Stimulated activated CD4-positive, alpha-beta T cell treated with anti-CD3 and anti-CD28 coated beads, Interleukin-1b, Interleukin-23, amount 100 ng/mL, for 1 hour (primary cell): ENCODE measurements at places on chromosomes 2 and 18.

DNA sequence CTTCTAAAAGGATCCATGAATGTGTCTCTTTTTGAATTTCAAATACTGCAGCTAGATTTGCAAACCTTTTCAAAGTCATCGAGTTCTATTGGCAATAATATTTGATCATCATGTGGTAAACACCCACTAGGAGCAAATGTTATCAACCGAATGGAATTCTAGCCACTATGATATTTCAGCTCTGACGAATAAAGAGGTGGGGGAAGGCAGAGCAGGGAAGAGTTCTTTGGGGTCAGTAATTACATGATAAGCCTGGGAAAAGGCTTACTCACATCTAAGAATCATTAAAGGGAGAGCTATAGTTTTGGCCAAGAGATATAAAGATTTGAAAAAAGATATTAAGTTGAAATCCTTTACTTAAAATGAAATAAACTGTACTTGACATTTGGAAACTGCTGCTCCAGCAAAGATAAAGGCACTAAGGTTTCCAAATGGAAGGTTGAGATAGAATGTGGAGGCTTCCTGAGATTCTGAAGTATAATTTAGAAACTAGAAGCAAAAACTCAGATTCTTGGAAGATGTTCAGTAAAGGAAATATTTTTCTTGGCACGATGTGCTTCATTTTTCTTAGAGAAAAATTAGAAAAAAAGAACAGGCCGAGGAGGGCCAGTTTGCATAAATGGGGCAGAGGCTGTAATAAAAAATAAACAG is 104.7 kb upstream of the ARHGAP28 start:
- no peak for DNase-seq

DNA sequence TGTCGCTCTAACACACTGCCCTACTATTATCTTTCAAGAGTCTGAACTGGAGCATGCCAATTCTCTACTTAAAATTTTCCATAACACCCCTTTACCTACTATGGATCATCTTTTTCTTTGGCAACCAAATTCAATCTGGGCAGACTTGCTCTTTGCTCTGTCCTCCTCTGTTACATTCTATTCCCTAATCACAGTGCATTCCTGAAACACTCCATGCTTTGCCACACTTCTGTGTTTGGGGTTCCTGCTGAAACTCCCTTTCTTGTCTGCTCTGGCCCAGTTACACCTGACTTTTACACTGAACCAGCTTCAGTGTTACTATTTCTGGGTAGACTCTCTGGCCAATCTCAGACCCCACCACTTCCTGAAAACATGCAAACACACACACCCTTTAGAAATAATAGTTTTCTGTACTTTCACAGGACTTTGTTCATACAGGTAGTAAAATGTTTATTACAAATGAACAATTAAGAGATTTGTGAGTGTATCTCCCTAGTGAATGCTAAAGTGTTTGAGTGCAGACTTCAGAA is 119.9 kb upstream of the DCC start:
- no peak for DNase-seq

DNA sequence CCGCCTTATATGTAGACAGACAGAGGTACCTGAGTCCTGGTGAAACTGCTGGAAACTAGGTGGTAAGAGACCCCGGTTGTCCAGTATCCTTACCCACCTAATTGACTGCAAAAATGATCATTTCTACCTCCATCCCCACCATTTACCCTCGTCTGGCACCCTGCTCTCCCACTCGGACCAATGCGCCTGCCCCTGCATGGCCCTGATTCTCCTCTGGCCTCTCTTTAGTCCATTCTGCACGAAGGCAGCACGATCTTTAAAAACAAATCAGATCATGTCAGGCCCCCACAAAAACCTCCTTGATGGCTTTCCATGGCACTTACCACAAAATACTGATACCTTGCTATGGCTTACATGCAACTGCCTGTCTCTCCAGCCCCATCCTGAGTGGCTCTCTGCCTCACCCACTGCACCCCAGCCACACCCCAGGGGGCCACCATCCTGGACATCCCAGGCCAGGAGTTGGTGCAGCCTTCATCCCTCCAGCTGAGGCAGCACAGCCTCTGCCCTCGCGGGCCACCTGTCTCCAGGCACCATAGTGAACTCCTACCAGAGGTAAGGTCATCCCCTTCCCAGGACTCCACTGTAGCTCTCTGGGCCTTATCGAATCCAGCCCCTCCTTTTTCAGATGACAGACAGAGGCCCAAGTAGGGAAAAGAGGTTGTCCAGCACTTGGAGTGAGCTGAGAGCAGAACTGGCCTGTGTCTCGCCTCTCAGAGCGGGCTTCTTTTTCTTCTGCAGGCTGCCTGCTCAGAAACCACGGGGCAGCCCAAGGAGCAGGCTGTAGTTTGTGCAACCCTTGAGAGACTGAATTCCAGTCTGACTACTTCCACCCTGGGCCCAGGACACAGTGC is 12.3 kb upstream of the CIB4 start:
- no peak for DNase-seq

GRCh38 chr2:19579461-19579860 is 221.0 kb upstream of the OSR1 start:
- no peak for DNase-seq

- DNase-seq: no peak
These were observed 179.7 kb downstream of the HAUS1 start for GRCh38 chr18:46283895-46284295.

DNA sequence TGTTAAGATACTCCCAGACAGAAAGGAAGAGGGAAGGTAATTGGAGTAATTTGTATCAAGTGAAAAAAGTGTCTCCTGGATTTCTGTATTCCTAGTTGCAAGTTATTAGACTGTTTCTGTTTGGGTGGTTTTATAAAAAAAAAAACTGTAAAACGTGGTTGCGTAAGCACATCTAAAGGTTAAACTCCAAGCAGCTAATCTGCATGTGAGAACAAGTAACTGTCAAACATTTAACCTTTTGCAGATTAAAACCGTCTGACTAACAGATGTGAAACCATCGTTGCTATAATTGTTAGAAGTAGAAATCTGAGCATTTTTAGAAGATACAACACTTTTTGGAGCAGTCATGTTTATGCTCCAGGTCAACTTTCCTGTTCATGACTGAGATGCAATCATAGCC is 72.3 kb downstream of the AFF3 start:
- no peak for DNase-seq

DNA sequence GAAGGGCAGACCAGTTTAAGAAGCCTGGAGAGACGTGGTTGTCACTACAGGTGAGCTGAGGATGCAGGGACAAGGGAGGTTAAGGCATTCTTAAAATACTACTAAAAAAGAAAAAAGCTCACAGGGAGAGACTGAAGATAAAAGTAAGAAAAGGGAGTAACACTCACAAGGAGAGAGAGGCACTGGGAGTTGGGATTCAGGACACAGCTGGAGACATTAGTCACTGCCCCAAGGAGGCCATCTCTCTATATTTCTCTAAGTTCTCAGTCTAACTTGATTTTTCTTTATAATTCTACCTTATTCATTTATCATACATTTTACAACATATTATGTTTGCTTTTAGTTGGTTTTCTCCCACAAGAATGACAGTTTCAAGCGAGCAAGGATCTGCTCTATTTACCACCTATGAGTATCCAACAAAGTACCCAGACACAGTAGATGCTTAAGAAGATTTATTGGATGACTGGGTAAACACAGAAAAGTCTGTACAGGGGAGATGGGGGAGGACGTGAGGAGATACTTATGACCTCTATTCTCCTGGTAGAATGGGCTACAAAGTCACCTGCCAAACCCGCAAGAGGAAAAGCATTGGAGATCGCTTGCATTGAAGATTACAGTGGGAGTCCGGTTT is 2.2 kb downstream of the SERPINE2 start:
- no peak for DNase-seq

DNA sequence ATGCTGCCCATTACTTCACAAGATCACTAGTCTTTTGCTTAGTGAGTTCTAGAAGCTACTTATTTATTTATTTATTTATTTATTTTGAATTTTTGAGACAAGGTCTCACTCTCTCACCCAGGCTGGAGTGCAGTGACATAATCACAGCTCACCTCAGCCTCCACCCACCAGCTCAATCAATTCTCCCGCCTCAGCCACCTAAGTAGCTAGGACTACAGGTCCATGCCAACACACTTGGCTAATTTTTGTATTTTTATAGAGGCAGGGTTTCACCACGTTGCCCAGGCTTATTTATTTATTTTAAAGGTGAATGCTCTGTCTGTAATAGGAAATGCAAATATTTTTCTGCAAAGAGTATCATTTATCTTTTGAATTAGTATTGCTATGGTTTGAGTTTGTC is 67.7 kb downstream of the ATAD2B start:
- no peak for DNase-seq

DNA sequence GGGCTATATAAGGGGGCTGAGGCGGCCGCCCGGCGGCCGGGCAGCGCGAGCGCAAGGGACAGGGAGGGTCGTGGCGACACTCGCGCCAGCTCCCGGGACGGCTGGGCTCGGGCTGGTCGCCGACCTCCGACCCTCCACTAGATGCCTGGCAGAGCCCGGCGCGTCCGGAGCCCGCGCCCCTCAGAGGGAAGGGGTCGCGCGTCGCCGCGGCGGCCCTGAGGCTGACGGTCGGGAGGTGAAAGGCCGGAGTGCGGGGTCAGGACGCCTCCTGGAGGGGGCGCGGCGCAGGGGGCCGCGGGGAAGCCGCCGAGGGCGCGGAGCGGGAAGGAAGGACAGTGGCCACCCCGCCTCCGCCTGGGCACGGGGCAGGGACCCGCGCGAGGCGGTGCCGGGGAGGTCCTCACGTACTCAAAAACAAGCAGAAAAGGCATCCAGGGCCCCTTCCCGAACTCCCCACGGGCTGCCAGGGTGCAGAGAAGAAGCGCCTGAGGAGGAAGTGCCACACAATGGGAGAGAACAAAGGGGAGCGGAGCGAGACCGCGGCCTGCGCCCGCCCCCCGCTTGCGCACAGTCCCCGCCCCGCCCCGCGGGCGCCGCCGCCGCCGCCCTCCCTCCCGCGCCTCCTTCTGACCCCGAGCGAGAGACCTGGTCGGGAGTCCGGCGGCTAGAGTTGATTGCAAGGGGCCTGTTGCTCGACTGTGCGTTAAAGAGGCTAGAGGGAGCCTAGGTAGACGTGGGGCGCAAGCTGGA is 776 bp upstream of the KLF7 start:
- peak; percentile 32 for DNase-seq

- no peak for DNase-seq
These were observed 35.1 kb upstream of the MTX2 start for GRCh38 chr2:176234156-176234555.

GRCh38 chr2:110166266-110166665 is 38.5 kb downstream of the NPHP1 start:
- DNase-seq: no peak

DNA sequence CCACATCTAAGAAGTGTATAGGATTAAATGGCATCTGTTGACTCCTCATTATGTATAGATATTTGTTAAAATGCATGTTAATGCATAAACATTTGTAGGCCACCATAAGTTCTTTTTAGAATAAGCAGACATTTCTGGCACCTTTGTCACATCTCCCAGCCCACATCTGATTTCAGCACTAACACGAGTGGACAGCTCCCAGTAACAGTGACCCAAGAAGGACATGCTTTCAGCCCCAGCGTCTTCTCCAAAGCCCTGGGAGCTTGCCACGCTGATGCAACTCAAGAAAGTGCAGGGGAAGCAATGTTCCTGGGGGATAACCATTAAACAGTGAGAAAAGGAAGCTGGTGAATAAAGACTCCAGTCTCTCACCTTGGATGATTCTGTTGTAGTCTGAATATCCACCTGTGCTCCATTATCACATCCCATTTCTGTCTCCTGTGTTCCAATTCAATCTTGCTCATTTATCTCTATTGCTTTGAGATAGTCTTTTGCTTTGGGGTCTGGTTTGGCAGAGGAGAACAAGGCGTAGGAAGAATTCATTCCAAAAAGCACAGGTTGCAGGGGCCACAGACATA is 182.6 kb upstream of the THSD7B start:
- no peak for DNase-seq

GRCh38 chr2:226796840-226797288 is 2.8 kb downstream of the IRS1 start:
- DNase-seq: no peak

- no peak for DNase-seq
These were observed 80.1 kb downstream of the KCNS3 start for GRCh38 chr2:17958466-17959092.

GRCh38 chr18:74082742-74083556 is 64.7 kb downstream of the FBXO15 start:
- no peak for DNase-seq

DNA sequence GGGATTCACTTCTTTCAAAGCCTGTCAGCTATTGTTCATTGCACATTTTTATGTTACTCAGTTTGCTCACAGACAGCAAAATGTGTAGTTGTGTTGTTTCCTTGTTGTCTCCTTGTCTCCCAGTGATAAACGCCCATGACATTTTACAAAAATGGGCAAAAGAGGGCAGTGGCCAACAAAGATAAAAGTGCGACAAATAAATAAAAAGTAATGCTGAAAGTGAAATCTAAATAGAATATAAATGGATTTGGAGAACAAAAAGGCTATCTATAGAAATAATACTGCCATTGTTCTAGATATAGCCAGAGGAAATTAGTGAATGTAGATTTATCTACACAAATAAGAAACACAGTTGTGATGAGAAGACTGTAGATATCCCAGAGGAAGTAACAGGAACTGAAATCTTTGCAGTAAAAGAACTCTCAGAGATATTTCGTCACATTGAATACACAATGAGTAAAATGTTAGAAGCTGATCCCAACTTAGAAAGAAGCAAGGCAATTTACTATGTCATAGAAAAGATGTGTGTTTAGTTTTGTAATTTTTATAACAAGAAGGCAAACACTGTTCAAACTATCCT is 1186.2 kb upstream of the FAM98A start:
- no peak for DNase-seq

- DNase-seq: no peak
These were observed 119.6 kb upstream of the MSTN start for GRCh38 chr2:190182071-190182524.

DNA sequence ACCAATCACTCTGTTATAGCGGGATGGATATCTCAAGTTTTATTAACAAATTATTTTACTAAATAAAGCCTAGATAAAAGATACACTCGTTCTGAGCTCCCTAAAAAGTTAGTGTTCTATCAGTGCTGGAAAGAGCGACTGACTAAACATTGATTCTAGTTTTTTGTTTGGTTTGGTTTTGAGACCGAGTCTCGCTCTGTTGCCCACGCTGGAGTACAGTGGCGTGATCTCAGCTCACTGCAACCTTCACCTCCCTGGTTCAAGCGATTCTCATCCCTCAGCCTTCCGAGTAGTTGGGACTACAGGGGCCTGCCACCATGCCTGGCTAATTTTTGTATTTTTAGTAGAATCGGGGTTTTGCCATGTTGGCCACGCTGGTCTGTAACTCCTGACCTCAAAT is 73.8 kb upstream of the CDCA7 start:
- DNase-seq: no peak

- DNase-seq: no peak
These were observed 521.9 kb downstream of the EPHA4 start for GRCh38 chr2:221050020-221050795.

- no peak for DNase-seq
These were observed 43.6 kb upstream of the AGPS start for GRCh38 chr2:177348733-177349693.

DNA sequence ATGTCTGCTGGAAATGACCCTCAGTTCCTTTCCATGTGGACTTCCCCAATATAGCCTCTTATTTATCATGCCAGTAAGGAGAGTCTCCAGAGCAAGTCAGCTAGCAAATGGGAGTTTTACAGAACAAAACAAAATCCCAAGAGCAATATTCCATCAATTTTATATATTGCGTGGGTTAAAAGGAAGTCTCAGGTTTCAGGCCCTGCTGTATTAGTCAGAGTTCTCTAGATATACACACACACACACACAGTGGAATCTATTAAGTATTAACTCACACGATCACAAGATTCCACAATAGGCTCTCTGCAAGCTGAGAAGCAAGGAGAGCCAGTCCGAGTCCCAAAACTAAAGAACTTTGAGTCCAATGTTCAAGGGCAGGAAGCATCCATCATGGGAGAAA is 102.8 kb upstream of the MAP2 start:
- no peak for DNase-seq
